ENCODE measurements at places on chromosomes 2 and 18. TPM values are rescaled to one million over a fixed set of nuclear protein-coding genes. Genes with fewer than 3 reads are reported as not detected.

POTEE gene
- total RNA-seq = 0.29 TPM

C2orf68 gene
- total RNA-seq = 43.1 TPM

DNA sequence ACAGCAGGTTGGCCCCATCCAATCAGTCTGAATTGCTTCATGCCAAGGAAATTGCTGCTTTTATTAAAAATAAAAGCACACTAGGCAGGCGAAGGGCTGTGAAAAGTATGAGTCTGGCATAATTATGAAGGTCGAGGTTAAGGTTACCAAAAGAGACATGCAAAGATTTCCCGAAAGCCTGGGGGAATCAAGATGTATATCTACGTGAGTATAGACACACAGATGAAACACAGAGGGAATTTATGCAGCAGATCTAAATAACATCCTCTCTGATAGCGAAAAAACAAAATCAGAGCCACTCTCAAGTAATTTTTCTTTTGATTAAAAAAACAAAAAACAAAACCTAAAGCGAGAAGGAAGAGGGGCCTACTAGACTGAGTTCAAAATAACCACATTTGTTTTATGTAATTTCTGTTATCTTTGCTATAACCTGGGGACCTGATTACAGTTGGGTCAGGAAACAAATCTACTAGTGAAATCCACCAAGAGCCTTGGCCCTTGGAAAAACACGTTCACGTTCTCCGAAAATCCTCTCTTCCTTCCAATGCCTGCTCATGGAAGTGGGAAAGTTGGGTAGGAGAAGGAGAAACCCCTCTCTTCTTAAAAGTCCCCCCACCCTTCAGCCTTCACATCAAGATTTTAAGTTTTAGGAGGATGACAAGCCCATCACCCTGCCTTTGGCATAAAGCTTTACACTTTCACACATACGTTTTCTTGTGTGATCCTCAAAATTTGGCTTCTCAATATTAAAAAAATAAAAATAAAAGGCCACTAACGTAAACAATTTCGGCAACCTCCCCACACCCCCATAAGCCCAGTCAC is 1.4 kb downstream of the AAK1 start:
- DNase-seq = no peak

GRCh38 chr2:54803783-54804751 is 80.6 kb downstream of the EML6 start:
- DNase-seq = no peak

PROKR1 gene
- not detected for total RNA-seq

- DNase-seq = no peak
These were observed 135.6 kb downstream of the GALNT14 start for GRCh38 chr2:31002537-31003150.

GRCh38 chr2:181408861-181409260 is 48.3 kb upstream of the ITGA4 start:
- DNase-seq = no peak

DNA sequence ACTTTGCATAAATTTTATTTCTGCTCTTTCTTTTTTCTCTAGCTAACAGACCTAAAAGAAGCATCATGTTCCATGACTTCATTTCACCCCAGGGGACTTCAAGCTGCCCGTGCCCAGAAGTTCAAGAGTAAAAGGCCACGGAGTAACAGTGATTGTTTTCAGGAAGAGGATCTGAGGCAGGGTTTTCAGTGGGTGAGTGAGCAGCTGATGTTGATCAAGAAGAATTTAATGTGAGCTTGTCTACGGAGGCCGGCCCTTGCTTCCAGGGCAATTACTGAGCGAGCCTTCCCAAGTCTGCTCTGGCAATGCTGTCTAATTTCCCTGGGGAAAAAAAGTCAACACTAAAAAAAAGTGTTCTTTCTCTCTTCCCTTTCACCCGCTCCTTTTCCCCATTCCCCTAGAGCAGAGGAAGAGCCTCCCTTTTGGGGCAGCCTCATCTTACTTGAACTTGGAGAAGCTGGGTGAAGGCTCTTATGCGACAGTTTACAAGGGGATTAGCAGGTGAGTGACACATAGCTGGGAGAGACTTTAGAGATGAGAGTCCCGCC is 1.2 kb downstream of the CDK15 start:
- peak; percentile 53 for DNase-seq

GRCh38 chr2:139911160-139911559 is 1131.0 kb upstream of the NXPH2 start:
- DNase-seq = no peak

- no peak for DNase-seq
These were observed 137.4 kb upstream of the RBMS1 start for GRCh38 chr2:160630801-160631590.

GRCh38 chr2:118464046-118464445 is 375.8 kb downstream of the INSIG2 start:
- DNase-seq = no peak

LOXHD1 gene
- 0.29 TPM for total RNA-seq

DOK1 gene
- 11.8 TPM for total RNA-seq

SPP2 gene
- total RNA-seq = not detected

PMAIP1 gene
- total RNA-seq = 4.9 TPM

DNA sequence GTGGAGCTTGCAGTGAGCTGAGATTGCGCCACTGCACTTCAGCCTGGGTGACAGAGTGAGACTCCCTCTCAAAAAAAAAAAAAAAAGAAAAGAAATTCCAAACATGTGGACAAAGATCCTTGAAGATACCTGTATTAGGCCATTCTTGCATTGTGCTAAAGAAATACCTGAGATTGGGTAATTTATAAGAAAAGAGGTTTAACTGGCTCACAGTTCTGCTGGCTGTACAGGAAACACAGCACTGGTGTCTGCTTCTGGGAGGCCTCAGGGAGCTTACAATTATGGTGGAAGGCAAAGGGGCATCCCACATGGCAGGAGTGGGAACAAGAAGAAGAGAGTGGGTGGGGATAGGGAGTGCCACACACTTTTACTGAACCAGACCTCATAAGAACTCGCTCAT is 140.1 kb downstream of the SS18 start:
- DNase-seq = no peak

- DNase-seq = no peak
These were observed 74.5 kb downstream of the AP1S3 start for GRCh38 chr2:223762853-223763252.

DNA sequence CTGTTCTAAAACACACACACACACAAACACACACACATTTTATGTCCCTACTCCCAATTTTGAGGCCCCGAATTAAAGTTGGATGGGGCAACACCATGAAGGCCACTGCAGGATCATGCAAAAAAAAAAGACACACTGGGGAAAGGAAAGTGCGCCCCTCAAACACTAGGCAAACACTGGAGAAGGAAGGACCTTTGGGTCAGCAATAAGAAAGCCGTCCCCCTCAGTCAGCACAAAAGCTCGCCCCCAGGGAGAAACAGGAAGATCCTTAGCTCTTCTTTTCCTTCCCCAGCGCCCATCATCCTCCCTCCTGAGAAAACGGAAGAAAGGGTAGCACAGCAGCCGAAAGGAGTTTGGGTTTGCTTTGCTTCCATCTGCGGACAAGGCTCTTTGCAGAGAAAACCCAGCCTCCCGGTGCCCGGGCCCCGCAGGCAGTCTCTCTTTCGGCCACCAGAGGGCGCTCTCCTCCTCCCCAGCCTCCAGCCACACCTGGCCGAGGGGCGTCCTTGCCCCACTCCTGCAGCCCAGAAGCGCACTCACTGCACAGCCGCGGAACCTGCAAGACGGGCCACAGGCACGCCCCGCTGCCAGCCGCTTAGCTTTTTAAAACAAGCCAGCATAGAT is 248.5 kb downstream of the CDH20 start:
- DNase-seq = peak; percentile 86

DLX1 gene
- not detected for total RNA-seq

GAD1 gene
- 0.57 TPM for total RNA-seq

DNA sequence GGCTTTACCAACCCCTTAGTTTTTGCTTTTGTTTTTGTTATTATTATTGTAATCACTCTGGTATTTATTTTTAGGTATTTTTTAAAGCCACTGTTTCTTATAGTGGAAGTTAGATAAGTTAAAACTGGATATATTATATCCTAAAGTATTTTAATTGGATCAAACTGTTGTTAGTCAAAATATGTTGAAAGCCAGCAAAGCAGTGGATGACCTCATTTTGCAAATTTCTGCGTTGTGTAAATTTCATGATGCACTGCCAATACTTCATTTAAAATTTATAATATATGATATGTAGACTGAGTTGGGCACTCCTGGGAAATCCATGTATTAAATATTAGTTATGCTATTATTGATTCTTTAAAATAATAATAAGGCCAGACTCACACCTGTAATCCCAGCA is 661.7 kb upstream of the NRXN1 start:
- DNase-seq = no peak

- DNase-seq = no peak
These were observed 102.8 kb upstream of the KLHL14 start for GRCh38 chr18:32875625-32876024.

- DNase-seq = no peak
These were observed 186.5 kb upstream of the KLHL29 start for GRCh38 chr2:23198316-23199114.

DNA sequence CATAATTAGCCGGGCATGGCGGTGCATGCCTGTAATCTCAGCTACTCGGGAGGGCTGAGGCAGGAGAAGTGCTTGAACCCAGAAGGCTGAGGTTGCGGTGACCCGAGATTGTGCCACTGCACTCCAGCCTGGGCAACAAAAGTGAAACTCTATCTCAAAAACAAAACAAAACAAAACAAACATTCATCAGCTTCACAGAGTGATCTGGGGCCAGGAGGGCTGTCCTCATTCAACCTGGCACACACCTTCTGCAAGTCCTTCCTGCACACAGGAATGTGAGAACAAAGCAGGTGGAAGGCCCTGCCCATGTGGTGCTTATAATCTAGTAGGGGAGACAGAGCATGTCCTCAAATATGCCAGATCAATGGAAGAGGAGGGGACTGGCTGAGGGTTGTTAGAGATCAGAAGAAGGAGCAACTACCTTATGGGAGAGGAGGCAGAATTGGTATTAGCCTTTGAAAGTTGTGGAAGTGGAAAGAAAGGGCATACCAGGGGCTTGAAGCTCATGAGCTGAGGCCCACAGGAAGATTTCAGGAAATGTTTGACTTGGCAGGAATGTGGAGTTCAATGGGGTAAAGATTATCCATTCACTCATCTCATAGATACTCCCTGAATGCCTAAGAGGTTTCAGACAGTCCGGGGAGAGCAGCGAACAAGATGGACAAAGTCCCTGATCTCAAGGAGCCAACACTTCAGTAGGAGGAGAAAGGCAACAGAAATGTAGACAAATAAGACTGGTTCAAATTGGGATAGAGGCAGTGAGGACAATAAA is 155.3 kb upstream of the SIX3 start:
- DNase-seq = no peak

- DNase-seq = peak; percentile 1
These were observed 1.0 kb upstream of the REV1 start for GRCh38 chr2:99490623-99491461.

GRCh38 chr18:47881752-47882455 is 48.6 kb downstream of the SMAD2 start:
- no peak for DNase-seq
